ENCODE measurements at places on chromosomes 5 and 9.

GRCh38 chr9:18936094-18936871 is 96.7 kb downstream of the SAXO1 start:
- no peak for DNase-seq

- DNase-seq: no peak
Observed at GRCh38 chr5:135718151-135718550, 116.3 kb upstream of the SLC25A48 start.

GRCh38 chr5:123217173-123217572 is 128.1 kb downstream of the PRDM6 start:
- DNase-seq: no peak

DNA sequence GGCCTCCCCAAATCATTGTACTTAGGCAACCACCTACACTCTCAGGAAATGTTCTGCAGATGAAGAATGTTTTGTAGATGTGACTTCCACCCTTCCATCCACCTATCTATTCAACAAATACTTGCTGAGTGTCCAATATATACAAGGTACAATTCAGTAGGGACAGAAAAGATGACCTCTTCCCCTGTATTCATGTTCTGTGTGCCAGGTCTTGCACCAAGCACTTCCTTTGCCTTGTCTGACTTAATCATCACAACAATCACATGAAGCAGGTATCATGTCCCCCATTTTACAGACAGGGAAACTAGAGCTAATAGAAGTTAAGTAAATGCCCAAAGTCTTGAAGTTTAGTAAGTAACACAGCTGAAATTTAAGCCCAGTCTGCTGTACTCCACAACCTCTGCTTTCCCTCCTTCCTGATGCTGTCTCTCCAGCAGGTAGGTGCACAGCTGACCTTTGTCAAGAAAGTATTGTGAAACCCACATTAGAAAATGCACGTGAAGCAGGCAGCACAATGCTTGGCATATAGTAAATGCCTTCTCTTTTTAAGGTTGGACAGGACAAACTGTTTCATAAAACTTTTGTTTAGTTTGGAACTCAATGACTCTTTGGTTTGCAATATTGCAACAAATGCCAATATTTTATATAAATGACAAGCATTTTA is 296.5 kb downstream of the DEPDC1B start:
- no peak for DNase-seq

GRCh38 chr5:53403758-53404157 is 76.7 kb upstream of the FST start:
- DNase-seq: no peak

- no peak for DNase-seq
Observed at GRCh38 chr9:22118810-22119521, 109.9 kb upstream of the CDKN2B start.

- no peak for DNase-seq
Observed at GRCh38 chr5:122350496-122350895, 38.5 kb downstream of the SNCAIP start.

DNA sequence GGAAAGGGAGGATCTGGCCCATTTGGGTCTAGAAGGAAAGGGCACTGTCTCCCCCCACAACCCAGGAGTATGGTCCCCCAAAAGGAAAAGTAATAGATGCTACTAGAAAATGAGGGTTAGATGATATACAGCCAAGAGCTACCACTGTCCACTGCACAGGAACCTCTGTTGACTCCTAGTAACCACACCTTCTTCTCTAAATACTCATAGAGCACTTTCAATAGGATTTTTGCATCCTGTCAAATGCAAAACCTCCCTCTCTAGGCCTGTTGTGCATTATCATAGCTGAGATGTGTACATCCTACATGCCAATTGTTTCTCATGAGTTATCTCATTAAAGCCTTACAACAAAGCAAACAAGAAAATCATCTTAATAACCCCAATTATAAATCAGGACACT is 66.8 kb downstream of the THBS4 start:
- no peak for DNase-seq

DNA sequence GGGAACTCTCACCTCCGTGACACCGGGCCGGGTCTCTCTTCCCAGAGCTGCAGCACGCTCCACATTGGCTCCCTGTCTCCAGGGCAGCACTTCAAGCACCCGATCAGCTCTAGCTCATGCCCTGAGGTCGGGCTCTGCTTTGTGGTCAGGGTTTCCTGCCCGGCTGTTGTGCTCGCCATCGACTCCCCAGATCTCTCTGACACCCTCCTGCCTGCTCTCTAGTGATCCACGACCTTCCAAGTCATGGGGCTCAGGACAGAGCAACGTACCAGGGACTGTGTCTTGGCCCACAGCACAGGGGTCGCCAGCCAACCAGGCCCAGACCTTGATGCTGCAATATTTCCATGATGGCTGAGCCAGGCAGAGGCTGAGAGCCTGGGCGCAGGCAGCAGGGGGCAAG is 45.1 kb downstream of the PRRT1B start:
- no peak for DNase-seq

DNA sequence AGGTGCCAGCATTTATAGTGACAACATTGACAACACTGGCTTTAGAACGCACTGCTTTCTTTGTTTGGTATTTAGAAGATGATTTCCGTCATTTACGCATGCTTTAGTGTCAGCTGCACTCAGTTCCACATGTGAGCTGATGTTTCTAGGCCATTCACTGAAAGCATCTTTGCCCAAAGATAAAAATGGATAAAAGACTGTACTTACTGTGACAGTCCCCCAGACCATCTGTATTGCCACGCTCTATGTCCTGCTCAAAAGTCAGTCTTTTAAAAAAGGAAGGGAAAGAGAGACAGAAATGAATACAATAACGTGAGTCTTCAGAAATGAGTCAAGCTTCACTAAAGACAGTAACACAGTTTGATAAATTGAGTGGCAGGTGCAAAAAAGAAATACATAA is 99.3 kb downstream of the SEMA6A start:
- no peak for DNase-seq

- DNase-seq: no peak
Observed at GRCh38 chr9:21958833-21959232, 35.4 kb downstream of the CDKN2A start.

GRCh38 chr9:20243841-20244240 is 378.5 kb downstream of the MLLT3 start:
- DNase-seq: no peak

DNA sequence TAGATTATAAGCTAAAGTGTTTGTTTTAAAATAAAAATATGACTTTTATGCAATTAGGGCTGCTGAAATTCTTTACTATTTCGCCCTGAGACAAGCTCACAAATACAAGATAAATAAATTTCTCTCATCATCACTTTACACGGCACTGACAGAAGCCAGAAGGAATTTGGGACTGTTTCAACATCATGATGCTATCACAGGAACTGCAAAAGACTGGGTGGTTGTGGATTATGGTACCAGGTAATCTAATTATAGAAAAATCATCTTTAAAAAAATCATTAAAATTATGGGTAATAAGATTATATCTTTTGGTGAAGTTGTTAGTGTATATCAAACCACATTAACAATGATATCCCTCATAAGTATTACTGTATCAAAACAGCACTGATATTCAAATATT is 95.0 kb downstream of the MAN2A1 start:
- DNase-seq: no peak

DNA sequence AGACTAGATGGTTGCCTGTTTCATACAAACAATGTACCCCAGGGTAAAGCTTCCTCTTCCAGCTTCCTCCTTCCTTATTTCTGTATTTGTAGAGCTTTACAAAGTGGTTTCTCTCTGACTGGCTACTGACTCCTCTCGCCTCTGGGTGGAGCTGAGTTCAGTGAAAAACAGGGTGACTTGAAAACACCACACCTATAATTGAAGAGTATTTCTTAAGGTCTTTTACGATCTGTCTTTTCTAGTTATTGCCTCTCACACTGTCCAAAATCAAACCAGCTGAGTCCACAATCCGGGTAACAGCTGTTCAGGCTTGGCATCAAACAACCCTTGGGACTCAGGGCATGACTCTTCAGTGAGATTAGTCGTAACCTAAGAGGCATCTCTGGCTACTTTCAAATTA is 200.4 kb downstream of the ARRDC3 start:
- DNase-seq: no peak

DNA sequence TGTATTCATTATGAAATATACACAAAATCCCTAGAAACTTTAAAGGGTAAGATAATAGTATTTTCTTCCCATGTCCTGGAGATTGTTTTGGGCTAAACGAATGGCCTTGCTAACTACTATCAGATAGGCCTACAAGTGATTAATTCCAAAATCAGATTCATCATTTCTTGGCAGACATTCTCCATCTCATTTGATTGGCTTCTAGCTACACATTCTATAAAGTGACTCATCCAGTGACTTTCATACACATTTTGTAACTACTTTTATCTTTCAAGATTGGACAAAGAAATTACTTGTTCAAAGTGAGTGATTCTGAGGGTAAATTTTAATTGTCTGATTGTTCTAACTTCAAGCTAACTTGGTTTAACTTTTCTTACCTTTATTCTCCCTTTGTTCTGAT is 93.3 kb downstream of the RAPGEF6 start:
- no peak for DNase-seq

GRCh38 chr9:129441852-129442251 is 179.0 kb downstream of the C9orf50 start:
- DNase-seq: no peak

GRCh38 chr5:15757103-15757502 is 257.1 kb downstream of the FBXL7 start:
- no peak for DNase-seq
